Fibroblast of mammary gland (primary cell): ENCODE measurements at places on chromosomes 4 and X.
A peak's percentile ranks its signal among the peaks of the same experiment; 100 is the strongest.

- DNase-seq = no peak
These were observed 253.8 kb downstream of the QDPR start for GRCh38 chr4:17258106-17258505.

DNA sequence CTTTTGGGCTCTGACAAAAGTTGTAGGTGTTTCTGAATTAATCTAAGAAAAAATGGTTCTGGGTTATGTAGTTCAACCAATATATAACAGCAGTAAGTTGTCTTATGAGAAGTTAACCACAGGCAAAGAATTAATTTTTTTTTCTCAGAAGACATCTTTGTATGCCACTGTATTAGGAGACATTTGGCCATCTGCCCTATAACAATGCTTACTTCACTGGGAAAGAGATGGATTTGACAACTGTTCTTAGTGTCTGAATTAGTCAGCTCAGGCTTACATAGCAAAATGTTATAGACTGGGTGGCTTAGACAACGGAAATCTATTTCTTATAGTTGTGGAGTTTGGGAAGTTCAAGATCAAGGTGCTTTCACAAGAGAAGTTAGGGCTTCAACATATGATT lies 508.1 kb downstream of the STIM2 start:
- peak; percentile 19 for DNase-seq

GRCh38 chrX:21295246-21295820 lies 78.9 kb upstream of the CNKSR2 start:
- DNase-seq = no peak

- DNase-seq = no peak
These were observed 332.7 kb downstream of the MID1IP1 start for GRCh38 chrX:39133971-39134370.

DNA sequence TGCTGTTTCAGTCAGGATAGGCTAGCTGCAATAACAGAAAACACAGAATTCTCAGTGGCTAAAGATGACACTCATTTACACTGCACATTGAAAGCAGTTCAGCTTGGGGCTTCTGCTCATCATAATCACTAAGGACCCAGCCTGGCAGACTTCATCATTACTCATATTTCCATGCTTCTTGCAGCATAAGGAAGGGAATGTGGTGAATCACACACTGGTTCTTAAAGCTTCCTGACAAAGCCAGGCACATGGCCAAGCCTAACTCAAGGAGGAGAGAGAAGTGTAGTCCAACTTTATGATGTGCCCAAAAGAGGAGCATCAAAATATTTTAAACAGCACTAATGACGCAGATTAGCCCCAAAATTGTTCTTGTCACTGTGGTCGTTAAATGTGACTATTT lies 186.5 kb downstream of the BANK1 start:
- peak; percentile 98 for DNase-seq

GRCh38 chrX:45762699-45763647 lies 562.3 kb upstream of the DIPK2B start:
- DNase-seq = no peak

DNA sequence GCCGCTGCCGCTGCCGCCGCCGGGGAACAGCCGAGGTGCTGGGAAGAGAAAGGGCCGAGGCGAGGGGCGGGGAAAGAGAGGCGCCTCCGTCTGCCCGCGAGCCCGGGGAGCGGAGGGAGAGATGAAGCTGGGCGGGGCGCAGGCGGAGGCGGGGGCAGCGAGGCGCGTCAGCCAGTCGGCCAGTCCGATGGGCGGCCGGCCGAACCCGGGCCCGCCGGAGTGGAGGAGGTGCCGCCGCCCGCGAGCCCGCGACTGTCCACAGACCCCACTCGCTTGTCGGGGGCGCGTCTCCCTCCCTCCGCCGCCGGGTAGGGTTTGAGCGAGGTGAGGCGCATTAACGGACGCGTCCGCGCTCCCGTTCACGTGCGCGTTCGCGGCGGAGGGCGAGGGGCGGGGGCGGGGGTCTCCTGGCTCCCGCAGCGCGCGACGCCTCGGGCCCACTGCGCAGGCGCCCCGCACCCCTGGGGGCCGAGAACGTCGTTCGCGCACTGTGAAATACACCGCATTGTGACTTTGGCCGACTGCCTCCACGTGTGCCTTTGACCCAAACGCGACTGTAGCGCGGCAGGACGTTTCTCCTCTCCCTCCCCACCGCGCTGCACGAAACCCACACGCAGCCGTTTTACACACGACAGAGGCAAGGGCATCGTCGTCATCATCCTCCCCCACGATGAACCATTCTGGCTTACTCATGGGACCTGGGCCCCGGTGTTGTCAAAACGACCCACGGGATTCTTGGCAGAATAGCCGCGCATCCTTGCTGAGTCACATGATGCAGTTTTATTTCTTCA lies at the start of gene NUDT11:
Gene NUDT11 (minus strand): TSS at position 92 of the 791 bp plus-strand sequence. CDS start 148 bp downstream, outside the sequence.
- DNase-seq = peak; percentile 69

DNA sequence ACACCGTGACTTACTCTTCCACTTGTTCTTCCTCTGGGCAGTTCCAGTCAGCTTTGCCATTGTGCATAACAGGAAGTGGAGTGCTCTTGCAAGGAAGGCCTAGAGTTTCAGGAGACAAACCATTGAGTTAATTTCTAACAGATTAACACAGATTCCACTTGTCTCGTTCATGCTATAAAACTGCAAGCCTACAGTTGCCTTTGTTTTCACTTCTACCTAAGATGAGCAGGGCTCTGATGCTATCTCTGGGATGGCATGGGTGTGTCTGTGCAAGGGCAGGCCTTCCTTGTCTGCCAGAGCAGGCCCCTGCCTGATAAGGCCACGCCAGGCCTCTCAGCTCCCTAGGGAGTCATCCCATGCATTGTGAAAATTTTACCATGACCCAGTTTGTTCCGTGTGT lies 67.7 kb upstream of the PGRMC2 start:
- DNase-seq = no peak

DNA sequence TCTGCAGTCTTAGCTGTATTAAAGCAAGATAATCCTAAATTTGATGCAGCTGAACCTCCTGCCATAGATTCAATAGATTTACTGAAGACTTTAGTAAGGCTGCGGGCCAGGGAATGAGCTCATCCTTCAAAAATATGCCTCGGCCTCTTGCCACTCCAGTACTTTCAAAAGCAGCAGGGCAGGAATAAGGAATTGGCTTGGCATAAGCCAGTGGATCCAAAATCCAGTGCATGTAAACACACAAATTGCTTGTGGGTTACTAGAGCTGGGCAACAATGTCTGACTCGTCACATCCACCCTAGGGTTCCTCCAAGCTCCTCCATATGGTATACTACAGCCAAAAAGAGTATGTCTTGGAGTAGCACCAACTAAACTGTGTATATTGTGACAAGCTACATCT lies 165.0 kb downstream of the AMELX start:
- peak; percentile 57 for DNase-seq

DNA sequence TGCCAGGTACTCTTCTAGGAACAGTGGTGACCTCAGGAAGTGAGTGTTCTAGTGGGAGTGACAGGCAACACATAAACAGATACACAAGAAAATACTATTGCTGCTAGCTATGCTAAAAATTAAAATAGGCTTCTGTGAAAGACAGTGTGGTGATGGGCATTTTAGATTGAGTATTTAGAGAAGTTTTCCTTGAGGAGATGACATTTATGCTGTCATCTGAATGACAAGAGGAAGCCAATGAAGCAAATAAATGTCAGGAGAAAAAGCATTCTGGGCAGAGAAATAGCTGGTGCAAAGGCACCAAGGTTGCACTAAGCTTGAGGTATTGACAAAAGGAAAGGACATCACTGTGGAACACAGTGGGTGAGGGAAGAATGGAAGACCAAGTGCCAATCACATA lies 18.0 kb downstream of the NDNF start:
- no peak for DNase-seq

DNA sequence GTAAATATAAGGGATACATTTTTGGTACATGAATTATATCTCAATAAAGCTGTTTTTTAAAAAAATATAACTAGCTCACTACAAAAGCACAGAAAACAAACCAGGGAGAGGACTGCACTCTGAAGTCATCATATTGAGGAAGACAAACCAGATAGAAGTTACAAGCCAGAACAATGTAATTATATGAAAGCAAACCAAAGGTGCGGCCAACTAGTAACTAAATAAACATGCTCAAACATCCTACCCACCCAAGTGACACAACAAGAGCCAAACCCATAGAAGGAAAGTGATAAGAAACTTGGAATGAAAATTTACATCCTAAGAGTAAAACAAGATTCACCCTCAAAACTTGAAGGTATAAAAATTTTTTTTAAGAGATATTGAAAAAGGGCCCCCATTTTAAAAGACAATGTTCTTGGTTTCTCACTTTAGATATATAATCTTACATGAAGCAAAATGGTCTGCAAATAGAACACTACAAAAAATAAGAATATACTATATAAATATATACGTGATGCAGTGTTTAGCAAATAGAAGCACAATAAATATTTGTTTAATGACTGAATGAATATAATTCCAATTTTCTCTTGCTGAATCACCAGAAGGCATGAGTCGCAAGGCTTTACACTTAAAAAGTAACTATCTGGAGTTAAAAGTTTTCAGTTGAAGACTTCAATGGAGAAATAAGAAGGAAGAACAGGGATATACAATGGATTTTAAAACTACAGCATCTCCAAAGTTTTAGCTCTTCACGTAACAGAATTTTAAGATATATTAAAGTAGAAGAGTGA lies 4.0 kb upstream of the SH3D19 start:
- peak; percentile 40 for DNase-seq

GRCh38 chr4:123671636-123672404 lies 275.2 kb downstream of the SPRY1 start:
- no peak for DNase-seq

DNA sequence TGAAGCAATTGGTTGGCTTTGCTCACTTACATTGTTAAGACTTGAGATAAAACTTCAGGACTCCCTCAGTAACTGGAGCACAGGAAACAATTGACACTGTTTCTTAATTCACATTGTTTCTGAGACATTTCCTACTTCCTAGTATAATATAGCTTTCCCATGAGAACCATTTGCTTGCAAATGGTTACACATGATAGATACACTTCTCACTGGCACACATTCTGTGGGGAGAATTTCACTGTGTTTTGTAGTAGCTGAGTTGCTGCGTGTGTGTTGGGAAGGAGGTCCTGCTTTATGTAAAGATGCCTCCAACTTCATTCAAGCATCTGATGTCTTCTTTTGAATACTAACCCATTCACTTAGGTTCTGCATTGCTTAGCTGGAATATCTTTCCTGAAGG lies 85.3 kb upstream of the SLC4A4 start:
- DNase-seq = no peak
